ENCODE measurements at places on chromosomes 7 and 10.

GRCh38 chr7:39356172-39356925 is 209.9 kb upstream of the YAE1 start:
- DNase-seq: no peak

- DNase-seq: no peak
Observed at GRCh38 chr10:70494536-70494935, 16.0 kb downstream of the PALD1 start.

GRCh38 chr7:3106361-3106826 is 62.7 kb upstream of the CARD11 start:
- DNase-seq: no peak

- no peak for DNase-seq
Observed at GRCh38 chr10:122273966-122274545, 3.0 kb downstream of the BTBD16 start.

- no peak for DNase-seq
Observed at GRCh38 chr10:124428207-124428777, 9.6 kb upstream of the OAT start.

GRCh38 chr7:33422825-33423645 is 293.7 kb downstream of the BBS9 start:
- DNase-seq: no peak

DNA sequence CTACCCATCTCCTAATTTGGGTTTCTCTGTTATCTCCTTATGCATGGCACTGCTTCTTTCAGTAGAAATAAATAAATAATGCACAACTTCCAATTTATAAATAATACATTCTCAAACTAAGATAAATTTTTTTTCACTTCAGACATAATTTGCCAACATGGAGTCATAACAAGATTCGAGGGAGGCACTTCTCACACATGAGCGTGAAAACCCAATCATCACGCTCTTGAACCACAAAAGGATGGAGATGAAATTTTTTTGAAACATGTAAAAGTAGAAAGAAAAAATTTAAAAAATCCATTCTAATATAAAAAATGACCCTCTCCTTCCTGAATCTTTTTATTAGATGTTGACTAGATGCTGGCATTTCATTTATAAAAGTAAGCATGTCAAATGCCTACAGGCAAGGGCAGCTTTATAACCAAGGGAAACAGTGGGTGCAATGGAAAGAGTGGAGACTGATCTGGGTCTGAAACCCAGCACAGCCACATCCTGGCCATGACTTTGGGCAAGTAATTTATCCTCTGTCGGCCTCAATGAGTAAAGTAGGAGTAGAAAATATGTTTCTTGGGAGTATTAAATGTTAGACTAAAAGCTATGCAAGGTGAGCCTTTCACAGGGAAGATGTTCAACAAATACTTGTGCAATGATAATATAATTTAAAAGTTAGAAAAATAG is 185.0 kb downstream of the STK31 start:
- DNase-seq: no peak

GRCh38 chr10:103578782-103579382 is 85.4 kb downstream of the NEURL1 start:
- no peak for DNase-seq

DNA sequence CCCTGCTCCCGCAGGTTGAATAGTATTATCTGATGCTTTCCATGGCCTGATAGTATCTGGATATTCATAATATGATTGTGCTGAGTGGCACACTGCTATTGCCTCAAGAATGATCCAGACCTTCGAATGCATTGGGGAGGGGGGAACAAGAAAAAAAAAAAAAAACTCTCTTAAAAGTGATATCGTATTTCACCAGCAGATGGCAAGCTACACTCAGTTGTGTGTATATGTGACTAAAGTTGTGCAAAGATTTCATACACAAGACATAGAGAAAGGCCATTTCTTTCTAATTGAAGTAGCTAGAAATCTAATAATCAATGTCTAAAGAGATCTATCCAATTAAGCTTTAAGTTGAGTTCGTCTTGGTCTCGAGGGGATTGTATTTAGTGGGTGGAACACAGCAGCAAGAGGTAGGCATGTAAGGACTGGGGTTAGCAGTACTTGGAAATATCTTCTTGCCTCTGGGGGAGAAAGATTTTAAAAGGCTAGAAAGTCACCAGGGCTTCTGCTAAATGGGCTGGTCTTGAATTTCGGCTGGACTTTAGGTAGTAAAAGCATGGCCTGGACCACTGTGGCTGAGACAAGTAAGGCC is 15.3 kb downstream of the SFRP4 start:
- DNase-seq: no peak

DNA sequence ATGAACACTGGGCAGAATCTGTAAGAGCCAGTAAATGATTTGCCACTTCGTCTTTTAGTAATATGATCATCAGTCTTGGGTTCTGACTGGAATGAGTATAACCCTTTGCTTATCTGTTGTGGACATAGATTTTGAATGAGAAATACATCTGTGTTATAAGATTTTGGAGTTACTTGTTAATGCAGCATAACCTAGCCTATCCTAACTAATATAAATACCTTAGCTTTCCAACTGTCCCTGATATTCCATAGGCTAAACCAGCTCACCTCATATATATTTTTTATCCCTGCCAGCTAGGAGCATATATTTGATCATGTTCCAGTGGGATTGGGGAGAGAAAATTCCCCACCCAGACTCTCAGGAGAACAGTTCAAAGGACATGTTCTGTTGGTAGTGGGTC is 15.1 kb downstream of the LRMDA start:
- no peak for DNase-seq
